ENCODE measurements at places on chromosomes 16 and 17. TPM values are rescaled to one million over a fixed set of nuclear protein-coding genes. Genes with fewer than 3 reads are reported as not detected.

Gene MRPL28
- 80.6 TPM for total RNA-seq

Gene DNAAF1
- under 0.01 TPM for total RNA-seq

DNA sequence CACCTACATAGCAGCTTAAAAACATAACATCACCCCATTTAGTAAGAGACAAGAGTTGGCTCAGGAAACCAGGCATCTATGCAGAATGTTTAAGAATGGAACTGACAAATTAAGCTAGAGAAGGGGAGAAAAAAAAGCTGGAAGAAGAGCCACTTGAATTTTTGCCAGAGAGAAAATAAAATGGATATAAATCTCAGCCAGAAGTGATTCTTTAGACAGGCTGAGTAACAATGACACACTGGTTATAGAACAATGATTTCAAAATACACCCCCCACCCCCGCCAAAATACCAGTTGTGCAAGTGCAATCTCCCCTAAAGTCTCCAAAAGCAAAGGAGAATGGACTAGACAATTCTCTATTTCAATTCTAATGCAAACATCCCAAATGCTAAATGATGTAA lies 22.4 kb downstream of the LSM12 start:
- DNase-seq, result peak; percentile 18

Gene CFAP97D1
- total RNA-seq, result not detected

- DNase-seq, result no peak
These were observed 101.0 kb upstream of the CNTNAP4 start for GRCh38 chr16:76176153-76176552.

Gene TP53TG3B
- total RNA-seq, result not detected

DNA sequence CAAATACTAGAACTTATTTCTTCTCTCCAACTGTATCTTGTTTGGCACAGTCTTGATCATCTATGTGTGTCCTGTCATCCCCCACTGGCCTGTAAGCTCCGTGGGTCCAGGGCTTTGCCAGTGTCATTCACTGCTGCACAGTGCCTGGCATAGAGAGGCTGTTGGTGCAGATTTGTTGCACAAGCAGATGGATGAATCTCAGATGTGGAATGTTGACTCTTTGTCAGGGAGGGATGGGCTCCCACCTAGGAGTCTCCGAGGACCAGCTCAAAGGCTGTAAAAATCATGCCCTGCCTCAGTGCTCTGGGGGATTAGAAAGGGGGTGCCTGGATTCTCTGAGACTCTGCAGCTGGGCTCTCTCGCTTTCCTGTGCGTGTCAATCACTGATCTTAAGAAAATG lies 60.6 kb downstream of the RAB11FIP4 start:
- no peak for DNase-seq

- no peak for DNase-seq
These were observed 37.8 kb downstream of the LITAFD start for GRCh38 chr16:8919934-8920462.

DNA sequence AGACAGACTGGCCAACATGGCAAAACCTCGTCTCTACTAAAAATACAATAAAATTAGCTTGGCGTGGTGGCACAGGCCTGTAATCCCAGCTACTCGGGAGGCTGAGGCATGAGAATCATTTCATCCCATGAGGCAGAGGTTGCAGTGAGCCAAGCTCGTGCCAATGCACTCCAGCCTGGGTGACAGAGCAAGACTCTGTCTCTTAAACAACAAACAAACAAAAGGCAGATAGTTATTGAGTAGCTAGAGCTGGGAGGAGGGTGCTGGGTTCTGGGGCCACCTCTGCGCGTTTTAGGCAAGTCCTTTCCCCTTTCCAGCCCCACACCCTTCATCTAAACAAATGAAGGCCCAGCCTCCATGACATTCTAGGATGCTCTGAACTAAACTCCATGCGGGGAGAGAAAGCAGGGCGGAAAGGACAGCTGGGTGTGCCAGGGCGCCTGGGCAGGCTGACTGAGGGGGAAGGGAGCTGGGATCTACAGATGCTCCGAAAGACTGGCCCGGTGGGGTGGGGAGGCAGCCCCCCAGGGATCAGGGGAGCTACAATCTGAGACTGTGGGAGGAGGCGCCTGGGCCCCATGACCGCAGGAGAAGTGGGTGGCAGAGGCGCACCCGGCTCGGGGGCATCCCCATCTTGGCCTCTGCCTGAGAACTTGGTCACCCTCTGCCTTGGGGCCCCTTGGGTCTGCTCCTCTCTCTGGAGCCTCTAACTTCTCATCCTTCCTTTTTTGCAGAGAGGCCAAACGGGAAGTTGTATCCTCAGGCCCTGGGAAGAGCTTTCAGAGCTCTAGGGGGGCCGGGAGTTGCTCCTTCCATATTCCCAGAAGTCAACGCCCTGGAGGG lies 910 bp downstream of the ITGAL start:
- DNase-seq, result no peak

Gene MATCAP1
- total RNA-seq, result 10.1 TPM

- no peak for DNase-seq
These were observed 217.3 kb upstream of the IRX3 start for GRCh38 chr16:54503856-54504219.

GRCh38 chr17:66515974-66516373 lies 213.6 kb downstream of the PRKCA start:
- no peak for DNase-seq

Measured in lung microvascular endothelial cell (primary cell).